ENCODE measurements at places on chromosomes 6 and 20. TPM values are rescaled to one million over a fixed set of nuclear protein-coding genes. Genes with fewer than 3 reads are reported as not detected.

DNA sequence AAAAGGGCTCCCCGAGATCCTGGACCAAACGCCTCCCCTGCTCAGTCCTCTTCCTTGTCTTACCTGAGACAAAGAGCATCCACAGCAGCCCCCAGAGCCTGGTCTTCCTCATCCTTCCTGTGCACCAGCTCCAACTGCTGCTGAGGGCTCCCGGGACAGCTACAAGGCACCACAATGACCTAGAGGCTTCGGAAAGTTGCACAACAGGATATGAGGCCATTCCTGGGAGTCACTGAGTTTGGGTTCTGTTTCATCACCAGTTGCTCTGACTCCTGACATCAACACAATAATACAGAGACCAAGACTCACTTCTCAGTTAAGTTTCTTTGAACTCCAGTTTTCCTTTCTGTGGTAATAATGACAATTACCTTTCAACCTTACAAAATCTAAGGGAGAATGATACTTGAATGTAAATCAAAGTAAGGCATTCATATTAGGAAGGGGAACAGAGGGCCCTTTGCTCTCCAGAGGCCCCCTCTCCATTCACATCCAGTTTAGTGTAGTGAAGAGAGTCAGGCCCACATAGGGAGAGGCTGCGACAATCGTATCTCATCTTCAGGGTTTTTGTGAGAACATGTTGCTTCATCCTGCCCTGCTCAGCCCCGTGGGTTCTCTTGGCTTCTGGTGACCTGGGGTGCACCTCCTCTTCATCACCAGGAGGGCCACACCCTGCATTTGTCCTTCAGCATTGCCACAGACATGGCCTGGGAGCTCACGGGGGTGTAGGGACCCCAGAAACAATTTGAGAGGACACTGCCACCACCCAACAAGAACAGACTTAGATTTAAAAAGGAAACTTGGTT, at the start of gene TREM1:
TREM1 (minus strand) TSS at position 139 of the 803 bp plus-strand sequence; CDS start at position 112, 27 bp downstream.
- peak; percentile 23 for DNase-seq

DNA sequence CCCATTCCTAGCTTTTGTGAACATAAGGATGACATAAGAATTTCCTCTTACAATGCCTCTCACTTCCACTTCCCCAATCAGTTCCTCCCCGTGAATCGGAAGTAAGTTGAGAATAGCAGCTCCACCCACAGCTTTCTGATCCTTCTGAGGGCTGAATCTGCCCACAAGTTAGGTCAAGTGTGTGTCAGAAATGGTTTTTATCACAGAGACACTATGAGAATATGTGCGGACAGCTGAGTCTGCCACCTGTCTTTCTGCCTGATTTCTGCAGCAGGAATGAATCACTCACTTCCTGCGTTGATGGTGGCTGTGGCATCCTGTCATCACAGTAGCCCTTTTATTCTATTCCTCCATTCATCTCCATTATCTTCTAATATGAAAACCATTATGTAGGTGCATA, 70.2 kb downstream of the RIN2 start:
- peak; percentile 63 for DNase-seq

DNA sequence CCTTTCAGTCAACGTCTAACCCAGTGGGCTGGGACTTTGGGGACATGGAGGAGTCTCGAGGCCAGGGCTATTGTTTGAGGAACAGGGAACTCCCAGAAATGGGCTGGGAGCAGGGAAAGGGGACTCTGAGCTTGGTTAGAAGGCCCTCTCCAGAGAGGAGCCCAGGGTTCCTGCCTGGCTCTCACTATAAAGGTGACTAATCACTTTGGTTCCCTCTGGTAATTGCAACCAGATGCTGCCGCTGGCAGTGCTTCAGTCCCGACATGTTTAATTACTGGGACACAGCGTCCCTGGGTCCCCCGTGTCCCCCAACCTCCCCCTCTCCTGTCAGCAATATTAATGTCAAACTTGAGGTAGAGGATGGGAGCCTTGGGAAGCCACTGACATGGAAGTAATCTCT, 5.0 kb upstream of the GDF5 start:
- DNase-seq = no peak

DNA sequence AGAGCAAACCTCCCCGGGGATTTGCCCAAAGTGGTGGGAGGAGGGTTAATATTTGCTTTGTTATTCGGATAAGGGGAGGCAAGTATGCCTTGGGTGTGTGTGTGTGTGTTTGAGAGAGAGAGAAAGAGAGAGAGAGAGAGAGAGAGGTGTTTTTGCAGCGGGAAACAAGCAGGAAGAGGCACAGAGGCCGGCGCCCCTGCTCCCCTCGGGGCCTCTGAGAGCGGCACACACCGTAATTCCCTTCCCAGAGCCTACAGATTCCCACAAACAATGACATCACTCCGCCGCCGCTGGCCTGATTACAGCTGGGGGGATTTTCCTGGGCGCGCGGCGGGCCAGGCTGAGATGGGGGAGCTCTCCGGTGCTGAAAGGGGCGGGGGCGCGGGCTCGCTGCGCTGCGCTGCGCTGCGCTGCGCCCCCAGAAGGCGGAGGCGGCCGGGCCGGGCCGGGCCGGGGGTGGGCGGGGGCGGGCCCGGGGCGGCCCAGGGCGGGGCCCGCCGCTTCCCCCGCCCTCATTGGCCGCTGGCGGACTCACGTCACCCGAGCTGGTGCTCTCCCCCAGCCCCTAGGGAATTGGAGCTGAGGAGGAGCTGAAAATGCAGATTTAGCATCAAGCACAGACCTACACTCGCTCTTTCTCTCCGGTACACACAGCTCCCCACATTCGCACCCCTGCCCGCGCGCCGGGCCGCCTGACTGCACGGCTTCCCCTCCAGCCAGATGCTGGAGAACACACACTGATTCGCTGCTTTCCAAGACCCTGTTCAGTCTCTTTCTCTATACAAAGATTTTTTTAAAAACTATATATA, at the start of gene PCSK2:
PCSK2 (plus strand) TSS at position 631 of the 809 bp plus-strand sequence. CDS start 266 bp downstream, outside the sequence.
- DNase-seq = no peak

- no peak for DNase-seq
These were observed 103.1 kb upstream of the SPACA1 start for GRCh38 chr6:87944541-87944954.

- DNase-seq = no peak
These were observed 33.3 kb downstream of the ATXN1 start for GRCh38 chr6:16727996-16728395.

The MATN4 gene
- total RNA-seq = 0.70 TPM

The ATRN gene
- total RNA-seq = 7.8 TPM

The PTCHD4 gene
- total RNA-seq = not detected

The POU5F1 gene
- 0.52 TPM for total RNA-seq

The ARMH2 gene
- not detected for total RNA-seq

- DNase-seq = peak; percentile 61
These were observed 33.6 kb downstream of the APCDD1L start for GRCh38 chr20:58481481-58482021.

- no peak for DNase-seq
These were observed 9.0 kb downstream of the ADISSP start for GRCh38 chr20:3758566-3758965.

GRCh38 chr6:17589406-17590096, 10.6 kb upstream of the FAM8A1 start:
- DNase-seq = peak; percentile 27

- no peak for DNase-seq
These were observed 52.9 kb downstream of the STK4 start for GRCh38 chr20:45019027-45019761.

The PAK5 gene
- total RNA-seq = not detected

DNA sequence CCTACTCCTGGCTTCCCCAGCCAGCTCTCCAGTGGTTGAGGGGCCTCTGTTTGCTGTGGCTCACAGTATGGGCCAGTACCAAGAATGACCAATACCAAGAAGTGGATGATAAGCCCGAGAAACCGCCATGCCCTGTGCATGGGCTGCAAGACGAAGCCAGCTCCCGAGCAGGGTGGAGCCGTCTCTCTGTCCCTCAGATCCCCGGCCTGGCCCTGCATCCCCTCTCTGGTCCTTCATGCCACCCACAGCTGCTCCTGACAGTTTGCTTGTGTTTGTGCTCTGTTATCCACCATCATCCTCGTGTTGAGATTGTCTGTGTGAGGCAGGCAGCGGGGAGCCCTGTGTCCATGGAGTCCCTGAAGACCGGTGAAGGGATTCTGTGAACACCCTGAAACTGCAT, 36.1 kb downstream of the GABRR2 start:
- DNase-seq = no peak

DNA sequence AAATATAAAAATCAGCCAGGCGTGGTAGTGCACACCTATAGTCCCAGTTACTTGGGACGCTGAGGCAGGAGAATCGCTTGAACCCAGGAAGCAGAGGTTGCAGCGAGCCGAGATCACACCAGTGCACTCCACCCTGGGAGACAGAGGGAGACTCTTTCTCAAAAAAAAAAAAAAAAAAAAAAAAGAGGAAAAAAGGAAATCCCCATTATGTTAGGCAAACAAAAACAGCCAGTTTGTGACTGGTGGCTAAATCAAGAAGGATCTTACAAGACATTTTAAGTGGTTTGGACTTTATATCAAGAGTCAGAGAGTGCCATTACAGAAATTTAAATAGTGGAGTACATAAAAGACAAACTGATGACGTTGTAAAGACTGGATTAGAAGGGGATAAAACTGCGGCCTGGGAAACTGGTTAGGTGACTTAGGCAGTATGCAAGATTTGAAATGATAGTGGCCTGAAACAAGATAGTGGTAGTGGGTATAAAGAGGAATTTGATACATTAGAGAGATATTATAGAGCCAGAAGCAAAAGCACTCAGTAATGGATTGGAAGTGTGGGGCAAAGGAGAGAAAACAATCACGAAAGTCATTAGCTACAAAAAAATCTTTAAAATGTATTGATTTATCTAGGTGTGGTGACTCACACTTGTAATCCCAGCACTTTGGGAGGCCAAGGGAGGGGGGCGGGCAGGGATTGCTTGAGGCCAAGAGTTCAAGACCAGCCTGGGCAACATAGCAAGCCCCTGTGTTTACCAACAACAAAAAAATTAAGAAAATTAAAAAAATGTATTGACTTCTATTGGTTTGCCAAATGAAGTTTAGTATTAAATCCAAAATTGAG, 1.7 kb upstream of the MYO6 start:
- no peak for DNase-seq

GRCh38 chr20:854601-855000, 21.1 kb downstream of the FAM110A start:
- DNase-seq = no peak

DNA sequence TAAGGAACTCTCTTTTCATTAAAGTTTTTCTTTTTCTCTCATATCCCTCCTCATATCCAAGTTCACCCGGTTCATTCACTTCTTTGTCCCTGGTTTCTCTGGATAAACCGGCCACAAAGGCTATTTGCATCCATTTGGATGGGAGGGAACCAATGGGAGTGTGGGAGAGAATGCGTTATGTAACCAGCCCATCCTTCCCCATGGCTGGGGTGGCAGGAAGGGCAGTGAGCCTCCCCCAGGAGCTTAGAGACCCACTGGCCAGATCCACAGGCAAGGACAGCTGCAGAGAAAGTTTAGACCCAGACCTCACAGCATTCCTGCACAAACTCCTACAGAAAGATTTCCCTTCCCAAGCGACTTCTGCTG, 10.7 kb downstream of the CASS4 start:
- no peak for DNase-seq

GRCh38 chr20:4973330-4974097, 27.8 kb downstream of the SLC23A2 start:
- peak; percentile 68 for DNase-seq

DNA sequence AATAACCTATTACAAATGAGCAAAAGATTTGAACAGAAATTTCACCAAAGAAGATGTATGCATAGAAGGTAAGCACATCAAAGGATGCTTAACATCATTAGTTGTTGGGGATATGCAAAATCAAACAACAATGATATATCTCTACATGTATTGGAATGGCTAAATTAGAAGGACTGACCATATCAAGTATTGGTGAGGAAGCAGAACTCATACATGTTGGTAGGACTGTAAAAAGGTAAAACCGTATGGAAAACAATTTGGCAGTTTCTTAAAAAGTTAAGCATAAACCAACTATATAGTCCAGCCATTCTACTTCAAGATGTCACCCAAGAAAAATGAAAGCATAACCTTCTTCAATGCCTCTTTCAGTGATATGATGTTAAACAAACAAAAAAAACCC, 114.0 kb downstream of the MYB start:
- DNase-seq = no peak

DNA sequence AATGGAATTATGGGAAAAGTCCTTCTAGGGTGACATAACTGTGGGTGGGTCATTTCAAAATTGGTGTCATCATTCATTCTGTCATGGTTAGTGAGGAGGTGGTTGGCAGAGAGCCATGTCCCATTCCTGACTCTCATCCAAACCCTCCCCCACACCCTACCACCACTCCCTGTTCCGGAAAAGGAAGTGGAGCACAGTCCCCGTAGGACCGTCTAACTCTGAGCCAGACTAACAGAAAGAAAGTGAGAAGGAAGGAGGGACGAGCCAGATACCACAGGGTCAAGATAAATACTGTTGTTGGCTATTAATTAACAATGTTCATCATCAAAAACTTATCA, 4.8 kb downstream of the TRIM10 start:
- no peak for DNase-seq

The NMBR gene
- total RNA-seq = not detected

- DNase-seq = peak; percentile 53
These were observed 11.9 kb downstream of the GPX5 start for GRCh38 chr6:28537509-28538140.

DNA sequence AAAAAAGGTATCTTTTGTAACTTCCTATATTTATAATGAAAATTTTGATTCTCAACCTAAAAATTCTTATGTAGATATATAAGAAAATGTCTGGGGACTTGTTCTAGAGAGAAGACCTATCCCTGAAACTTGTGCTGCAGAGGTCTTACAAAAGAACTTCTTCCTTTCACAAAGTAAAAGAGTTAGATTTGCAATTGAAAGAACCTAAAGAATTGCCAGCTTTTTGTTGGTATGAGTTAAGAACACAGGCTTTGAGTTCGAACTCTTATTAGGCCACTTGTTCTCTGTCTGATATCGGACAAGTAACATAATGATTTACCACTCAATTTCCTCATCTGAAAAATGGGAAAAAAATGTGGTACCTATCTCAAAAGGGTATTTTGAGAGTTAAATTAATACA, 162.0 kb upstream of the LAMA2 start:
- DNase-seq = no peak

The C4A gene
- total RNA-seq = 4.5 TPM

The FILIP1 gene
- not detected for total RNA-seq

DNA sequence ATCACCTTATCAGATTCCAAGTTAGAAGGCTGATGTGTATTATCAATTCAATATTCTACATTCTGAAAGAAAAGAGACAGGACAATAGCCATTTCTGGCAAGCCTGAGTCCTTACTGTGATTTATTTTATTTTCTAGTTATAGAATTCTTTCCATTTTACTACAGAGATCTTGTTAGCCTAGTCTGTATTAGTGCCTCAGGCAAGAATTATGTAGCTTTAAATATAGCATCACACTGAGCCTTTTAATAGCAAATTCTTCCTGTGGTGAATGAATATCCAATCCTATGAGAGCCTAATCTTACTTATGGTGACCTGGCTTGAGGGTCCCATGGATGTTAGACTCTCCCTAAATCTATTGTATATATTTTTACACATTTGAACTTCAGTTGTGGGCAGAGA, 732.8 kb upstream of the CITED2 start:
- no peak for DNase-seq

The STMND1 gene
- total RNA-seq = not detected

GRCh38 chr6:135819665-135820064, 31.8 kb upstream of the PDE7B start:
- DNase-seq = no peak

GRCh38 chr20:51221791-51222408, 199.0 kb upstream of the KCNG1 start:
- DNase-seq = peak; percentile 47
